Activated T-cell treated with anti-CD3 and anti-CD28 coated beads for 48 hours (primary cell): ENCODE measurements at places on chromosomes 11 and 22.

- DNase-seq, result no peak
These were observed 29.9 kb downstream of the EIF3F start for GRCh38 chr11:8017071-8017470.

GRCh38 chr11:2529173-2529572 lies 84.4 kb downstream of the KCNQ1 start:
- DNase-seq, result no peak

GRCh38 chr11:27002838-27003237 lies 8.9 kb downstream of the FIBIN start:
- no peak for DNase-seq

DNA sequence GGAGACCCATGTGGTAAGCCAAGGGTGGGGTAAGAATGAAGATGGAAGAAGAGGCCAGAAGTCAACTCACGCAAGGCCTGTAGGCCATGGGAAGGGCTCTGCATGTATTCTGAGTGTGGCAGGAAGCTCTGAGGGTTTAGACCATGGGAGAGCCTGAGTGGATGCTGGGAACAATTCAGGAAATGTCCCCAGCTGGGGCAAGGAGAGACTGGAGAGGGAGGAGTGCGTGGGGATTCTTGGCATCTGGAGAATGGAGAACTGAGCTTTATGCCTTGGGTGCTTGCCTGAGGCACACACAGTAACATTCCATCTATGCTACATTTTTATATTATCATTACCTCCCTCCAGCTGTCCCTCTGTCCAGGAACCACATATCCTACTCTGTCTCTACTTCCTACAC lies 50.4 kb upstream of the CD82 start:
- no peak for DNase-seq
